Hematopoietic multipotent progenitor cell treated with erythropoietin and hydrocortisone succinate and interleukin-3 and kit ligand, for 6 days (in vitro differentiated cells): ENCODE measurements at places on chromosomes 12 and 14.

GRCh38 chr14:91399868-91400640, 17.6 kb downstream of the CCDC88C start:
- peak; percentile 51 for DNase-seq

DNA sequence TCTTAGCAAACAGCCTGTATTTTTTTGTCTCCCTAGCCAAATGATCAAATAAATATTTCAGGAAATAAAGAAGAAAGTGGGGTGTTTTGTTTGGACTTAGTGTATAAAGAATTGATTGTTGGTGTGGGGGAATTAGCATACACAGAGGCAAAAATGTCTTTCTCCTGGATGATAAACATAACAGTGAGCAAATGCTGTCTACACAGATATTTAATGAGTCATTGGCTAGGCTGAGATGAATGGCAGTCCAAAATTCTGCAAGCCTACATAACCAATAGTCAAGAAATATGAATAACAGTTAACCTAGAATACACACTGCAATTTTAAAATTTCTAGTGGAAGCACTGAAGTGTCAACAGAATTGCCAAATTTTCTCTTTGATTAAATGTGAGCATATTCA, 35.8 kb downstream of the MYF5 start:
- no peak for DNase-seq

- DNase-seq: no peak
Measured at GRCh38 chr14:36988989-36989388, 183.4 kb downstream of the SLC25A21 start.

- no peak for DNase-seq
Measured at GRCh38 chr14:101623685-101624444, 62.6 kb downstream of the DIO3 start.
